ENCODE measurements at places on chromosomes 12 and 14.

GRCh38 chr12:30962047-30962446, 35.5 kb downstream of the TSPAN11 start:
- no peak for DNase-seq

- DNase-seq, result no peak
Observed at GRCh38 chr12:121915841-121916321, 2.5 kb upstream of the CFAP251 start.

GRCh38 chr14:70731447-70732239, 77.7 kb downstream of the MAP3K9 start:
- DNase-seq, result no peak

GRCh38 chr12:117523971-117524370, 162.5 kb upstream of the NOS1 start:
- DNase-seq, result no peak

DNA sequence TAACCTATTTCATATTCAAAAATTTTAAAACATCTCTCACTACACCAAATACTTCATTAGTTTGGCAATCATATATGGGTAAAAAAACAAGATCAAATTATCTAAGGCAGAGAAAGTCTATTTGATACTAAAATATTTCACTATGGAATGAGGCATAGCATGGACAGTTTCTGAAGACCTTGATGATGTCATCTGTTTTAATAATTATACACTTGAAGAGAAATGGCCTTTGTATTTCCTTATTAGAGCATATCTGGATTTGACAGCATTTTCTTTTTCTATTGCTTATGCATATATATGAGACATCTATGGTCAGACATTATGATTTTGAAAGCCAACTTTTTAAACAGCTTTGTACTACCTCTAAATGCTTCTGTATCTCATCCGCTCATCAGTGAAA, 88.6 kb downstream of the DDHD1 start:
- DNase-seq, result no peak

DNA sequence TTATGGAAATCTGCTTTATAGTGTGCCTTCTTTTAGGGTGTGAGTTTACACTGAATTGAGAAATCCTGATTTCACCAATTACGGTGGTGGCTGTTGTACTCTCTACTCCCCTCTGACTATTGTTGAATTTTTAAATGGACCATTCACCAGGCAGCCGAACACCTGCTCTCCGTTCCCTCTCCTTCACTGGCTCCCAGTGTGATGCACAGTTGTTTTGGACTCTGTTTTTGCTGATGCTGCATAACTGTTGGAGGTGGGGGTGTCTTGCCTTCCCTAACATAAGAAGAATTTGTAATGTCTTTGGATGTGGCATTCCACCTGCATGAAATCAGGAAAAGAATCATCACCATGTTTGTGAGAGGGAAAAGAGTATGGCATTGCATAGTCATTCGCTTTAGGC, 341.2 kb downstream of the SNAPC1 start:
- DNase-seq, result no peak

- DNase-seq, result no peak
Observed at GRCh38 chr12:80858356-80858755, 79.4 kb downstream of the LIN7A start.

- DNase-seq, result no peak
Observed at GRCh38 chr14:21680072-21680471, 6.5 kb upstream of the OR4E1 start.

DNA sequence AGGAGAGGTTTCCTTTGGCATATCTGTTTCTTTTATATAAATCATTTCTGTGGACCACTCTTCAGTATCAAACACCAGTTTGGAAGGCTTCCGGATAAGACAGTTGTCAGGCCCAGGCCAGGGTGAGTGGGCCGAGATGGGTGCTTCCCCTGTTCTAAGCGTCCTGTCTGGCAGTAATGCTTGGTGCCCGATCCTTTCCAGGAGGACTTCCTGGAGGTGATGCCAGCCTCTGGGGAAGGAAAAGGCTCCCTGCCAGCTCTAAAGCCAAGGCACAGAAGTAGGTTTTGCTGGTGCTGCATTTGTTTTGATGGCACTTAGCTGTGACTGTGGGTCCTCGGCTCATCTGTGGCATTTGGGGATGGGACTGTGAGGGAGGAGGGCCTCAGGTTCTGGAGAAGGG, 124.4 kb upstream of the RTL1 start:
- DNase-seq, result no peak

GRCh38 chr12:26340649-26341048, 145.3 kb downstream of the SSPN start:
- no peak for DNase-seq

DNA sequence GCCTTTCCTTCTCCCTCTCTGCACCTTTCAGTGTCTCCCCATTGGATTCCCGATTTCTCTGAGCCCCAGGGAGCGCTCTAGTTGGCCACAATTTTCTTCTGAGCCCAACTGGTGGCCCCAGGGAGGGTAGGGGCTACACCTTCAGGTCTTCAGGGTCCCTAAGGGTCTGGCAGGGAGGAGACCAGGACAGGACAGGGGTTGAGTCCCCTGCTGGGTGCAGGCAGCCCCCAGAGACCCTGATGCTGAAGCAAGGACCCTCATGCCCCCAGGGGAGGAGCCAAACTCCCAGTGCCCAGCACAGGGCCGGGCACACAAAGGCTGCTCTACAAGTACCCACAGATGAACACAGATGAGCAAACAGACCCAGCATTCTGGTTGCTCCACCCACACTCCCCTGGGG, 12.7 kb downstream of the FOXN4 start:
- no peak for DNase-seq

DNA sequence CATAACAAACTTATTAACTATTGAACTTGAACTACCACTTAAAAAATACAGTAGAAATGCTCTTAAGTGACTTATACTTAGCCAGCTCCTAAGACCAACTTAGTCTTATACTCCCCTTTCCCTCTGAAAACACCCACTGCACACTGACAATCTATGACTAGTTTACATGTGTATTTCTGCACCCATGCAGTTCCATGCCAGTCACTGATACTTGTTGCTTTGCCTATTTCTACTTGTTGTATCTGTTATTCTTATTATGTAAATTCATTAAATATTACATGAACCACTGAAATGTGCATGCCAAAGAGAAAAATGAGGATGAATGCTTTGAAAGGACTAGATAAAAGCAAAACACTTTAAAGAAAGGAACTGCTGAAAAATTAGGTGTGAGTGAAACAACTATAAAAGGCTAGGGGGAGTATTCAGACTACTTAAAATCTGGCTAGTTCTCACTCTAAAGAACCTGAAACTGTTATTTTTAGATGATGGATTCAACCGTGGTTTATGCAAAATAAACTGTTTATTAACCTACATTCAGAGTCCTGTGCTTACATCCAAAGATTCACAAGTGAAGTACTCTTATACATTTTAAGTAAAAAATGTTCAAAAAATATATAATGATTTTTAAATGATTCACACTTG, 74.7 kb downstream of the RPS6KA5 start:
- no peak for DNase-seq

GRCh38 chr12:53944907-53945847, 6.5 kb downstream of the HOXC13 start:
- no peak for DNase-seq

GRCh38 chr12:107485731-107486130, 199.9 kb upstream of the PWP1 start:
- no peak for DNase-seq

GRCh38 chr14:50766338-50766886, 64.5 kb downstream of the NIN start:
- DNase-seq, result no peak

DNA sequence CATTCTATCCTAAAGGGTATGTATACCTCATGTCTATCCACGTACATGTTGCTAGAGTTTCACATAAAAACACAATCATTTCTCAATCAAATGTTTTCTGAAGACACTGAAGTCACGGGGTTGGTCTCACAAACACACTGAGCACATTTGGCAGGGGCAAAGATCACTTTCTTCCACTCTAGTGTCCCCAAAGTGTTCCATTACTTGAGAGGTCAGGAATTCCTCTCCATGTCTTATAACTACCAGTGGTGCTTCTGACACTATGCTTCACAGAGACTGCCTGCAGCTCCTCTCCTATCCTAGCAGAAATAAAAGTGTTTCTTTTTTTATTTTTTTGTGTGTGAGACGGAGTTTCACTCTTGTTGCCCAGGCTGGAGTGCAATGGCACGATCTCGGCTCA, 19.1 kb downstream of the ZFYVE1 start:
- DNase-seq, result no peak

- no peak for DNase-seq
Observed at GRCh38 chr12:116613256-116613655, 54.1 kb downstream of the MAP1LC3B2 start.

DNA sequence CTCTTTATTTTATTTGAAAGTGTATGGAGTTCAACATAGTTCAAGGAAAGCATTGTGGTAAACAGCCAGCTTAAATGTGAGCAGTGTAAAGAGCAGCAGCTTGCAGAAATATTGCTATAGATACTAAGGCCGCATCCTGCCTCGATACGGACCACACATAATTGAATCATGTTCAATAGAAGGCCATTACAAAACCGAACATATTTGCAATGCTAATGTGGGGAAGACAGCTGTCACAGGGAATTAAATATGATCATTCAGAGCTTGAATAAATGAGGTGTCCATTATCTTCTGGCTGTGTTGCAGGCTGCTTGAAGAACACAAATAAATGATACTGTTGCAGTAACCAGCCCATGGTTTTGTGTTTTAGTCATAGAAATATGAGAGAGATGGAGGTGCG, 173.2 kb downstream of the BRMS1L start:
- DNase-seq, result no peak

DNA sequence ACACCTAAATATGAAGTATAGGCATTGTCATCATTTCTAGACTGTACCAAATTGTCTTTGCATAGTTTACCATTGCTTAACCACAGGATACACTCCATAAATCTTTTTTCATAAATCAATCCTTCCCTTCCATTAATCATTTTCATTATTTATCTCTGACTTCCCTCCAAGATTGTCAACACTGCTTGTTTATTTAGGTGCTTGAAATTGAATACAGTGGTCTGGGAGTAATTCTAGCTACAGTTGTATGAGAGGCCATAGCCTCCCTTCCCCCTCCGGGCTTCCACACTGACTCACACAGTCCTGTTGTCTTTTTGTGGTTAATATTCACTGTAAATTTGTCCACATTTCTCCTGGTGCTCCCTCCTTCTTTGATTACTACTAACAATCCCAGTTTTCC, 114.2 kb upstream of the ARID2 start:
- no peak for DNase-seq

DNA sequence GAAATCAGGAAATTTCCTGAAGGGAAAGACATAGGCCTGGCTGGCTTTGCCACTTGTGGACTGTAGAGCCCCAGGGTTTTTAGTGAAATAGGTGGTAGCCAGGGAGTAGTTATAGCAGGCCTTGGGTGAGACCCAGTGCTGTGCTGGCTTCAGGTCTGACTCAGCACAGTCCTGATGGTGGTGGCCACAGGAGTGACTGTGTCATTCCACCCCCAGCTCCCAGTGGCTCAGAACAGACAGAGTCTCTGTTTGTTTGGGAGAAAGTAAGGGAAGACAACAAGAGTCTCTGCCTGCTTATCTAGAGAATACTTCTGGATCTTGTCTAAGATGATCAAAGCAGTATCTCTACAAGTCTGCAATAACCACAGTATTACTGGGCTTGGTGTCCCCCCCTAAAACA, 27.5 kb upstream of the OR6J1 start:
- no peak for DNase-seq

- no peak for DNase-seq
Observed at GRCh38 chr12:124046456-124046740, 73.4 kb downstream of the ZNF664 start.

GRCh38 chr12:40668099-40668529, 24.1 kb upstream of the CNTN1 start:
- DNase-seq, result no peak

- DNase-seq, result no peak
Observed at GRCh38 chr14:103128631-103129300, 5.5 kb downstream of the TNFAIP2 start.

DNA sequence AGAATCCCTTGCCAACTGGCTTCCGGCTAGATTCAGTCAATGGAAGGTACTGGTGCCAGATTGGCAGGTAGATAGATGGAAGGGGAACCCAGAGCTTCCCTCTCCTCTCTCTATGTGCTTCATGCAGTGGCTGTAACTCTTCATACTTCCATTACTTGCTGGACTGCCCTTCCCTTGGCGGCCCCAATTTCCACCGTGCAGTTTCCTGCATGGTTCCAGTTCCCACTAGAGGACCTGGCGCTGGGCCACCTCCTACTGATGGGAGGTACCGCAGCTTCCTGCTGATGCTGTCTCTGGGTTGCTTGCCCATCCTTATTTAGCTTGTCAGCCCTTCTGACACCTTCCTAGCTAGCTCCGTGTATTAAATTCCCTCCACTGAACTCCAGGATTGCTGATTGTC, 226.4 kb downstream of the ANO2 start:
- DNase-seq, result no peak

DNA sequence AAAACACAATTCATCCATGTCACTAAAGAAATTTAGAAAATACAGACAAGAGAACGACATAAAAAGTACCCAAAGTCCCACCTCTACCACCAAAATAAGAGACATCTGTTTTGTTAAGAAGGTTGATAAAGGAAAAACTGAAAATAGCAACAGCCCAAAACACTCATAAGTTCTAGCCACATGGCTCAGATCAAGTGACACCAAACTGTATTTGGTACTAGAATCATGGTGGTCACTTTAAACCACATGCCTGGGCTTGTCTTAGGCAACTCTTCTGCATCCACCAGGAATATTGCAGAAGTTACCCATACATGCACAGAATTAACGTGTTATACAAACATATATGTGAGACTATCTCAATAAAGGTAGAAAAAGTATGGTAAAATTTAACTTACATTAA, 78.2 kb upstream of the GTF2A1 start:
- DNase-seq, result no peak

DNA sequence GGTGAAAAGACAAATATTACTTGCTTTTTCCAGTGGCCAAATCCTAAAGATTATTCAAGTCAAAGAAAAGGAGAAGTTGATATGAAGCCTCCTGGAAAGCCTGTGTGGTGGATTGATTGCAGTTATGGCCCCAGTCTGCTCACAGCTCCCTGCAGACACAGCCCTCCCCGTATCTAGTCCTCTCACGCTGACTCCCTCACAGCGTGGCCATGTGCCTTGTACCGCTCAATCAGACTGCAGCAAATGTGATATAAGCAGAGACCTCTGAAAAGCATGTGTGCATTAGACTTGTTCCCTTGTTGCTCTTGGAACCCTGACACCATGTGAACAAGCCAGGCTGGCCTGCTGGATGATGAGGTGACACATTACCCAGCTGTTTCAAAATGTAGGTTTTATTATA, 398.0 kb upstream of the GARIN6 start:
- DNase-seq, result no peak

DNA sequence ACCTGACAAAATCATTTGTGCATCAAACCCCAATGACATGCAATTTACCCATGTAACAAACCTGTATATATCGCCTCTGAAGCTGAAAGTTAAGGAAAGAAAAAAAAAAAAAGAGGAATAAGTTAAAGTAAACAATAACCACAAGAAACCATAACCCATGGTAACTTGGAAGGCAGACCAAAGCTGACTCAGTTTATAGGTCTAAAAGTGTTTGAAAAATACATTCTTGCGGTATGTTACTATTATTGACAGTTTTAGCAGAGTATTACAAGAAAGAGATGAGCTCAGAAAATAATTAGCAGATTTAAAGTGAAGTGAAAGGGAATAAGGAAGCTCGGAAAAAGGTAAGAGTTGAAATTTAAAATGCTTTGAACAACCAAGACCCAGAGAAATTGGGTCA, 34.4 kb upstream of the MGAT4C start:
- no peak for DNase-seq

- DNase-seq, result no peak
Observed at GRCh38 chr14:58668848-58669480, 31.2 kb downstream of the DACT1 start.

GRCh38 chr12:131323879-131324278, 370.2 kb downstream of the ADGRD1 start:
- no peak for DNase-seq

GRCh38 chr14:53710615-53711014, 246.0 kb downstream of the BMP4 start:
- no peak for DNase-seq

Measured in T-cell (primary cell).